ENCODE measurements at places on chromosomes 7 and 10.

DNA sequence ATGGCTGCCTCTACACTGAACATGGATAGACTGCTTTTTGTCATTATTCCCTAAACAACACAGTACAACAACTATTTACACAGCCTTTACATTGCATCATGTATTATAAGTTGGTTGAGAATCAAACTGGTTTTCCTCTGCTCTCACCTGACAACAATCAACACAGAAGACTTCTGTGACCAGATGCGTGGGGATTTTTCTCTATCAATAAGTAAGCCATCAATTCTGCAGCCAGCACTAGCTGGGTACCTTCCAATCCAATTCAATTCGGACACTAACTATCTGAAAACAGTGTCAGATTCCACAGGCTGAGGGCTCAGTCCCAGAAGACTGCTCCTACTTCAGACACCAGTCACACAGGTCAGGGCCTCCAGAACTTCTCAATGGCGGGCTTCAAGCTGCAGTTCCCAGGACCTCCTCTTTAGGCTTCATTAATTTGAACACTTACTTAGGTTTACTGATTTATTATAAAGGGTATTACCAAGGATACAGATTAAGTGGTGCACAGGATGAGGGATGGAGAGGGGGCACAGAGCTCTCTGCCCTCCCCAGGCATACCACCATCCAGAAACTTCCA is 36.4 kb upstream of the ASL start:
- DNase-seq, result no peak

GRCh38 chr7:31563522-31563921 is 49.6 kb downstream of the ITPRID1 start:
- no peak for DNase-seq

DNA sequence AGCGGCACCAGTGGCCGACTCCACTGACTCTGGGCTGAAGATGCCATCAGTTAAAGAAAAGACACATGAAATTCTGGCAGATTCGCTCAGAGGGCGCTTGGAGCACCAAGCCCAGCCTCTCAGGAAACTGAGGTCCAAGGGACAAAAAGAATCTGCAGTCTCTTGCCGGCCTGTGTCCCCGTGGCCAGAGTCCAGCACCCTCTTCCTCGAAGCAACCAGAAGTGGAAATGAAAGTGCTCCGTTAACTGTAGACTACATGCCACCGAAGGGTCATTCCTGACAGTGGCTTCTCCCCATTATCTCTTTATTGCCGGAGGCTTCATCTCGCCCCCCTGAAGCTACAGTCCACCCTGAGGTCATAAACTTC is 1.0 kb upstream of the CHST15 start:
- DNase-seq, result no peak

DNA sequence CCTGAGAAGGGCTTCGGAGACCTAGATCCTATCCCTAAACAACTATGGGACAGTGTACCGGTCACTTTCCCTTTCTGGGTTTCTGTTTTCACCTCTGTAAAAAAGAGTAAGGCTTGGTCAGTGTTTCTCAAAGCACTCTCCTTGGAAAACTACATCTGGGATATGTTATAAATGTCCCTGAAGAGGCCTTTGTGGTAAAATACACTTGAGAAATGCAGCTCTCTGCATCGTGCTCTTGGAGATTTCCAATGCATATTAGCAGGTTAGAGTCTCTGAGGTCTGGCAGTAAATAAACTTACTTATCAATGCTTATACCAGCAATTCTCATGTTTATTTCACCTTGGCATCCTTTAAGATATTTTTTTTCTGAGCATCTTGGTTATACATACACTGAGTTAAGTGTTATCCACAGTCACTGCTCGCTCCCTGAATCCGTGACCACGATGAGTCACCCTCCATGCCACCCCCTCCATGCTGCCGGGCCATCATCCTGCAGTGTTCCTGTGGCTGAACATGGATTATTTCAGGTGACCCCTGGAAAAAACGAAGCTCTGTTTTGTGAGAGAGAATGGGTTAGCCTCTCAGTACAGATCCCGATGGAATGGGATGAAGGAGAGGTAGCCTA is 3.3 kb upstream of the TBXAS1 start:
- DNase-seq, result no peak

DNA sequence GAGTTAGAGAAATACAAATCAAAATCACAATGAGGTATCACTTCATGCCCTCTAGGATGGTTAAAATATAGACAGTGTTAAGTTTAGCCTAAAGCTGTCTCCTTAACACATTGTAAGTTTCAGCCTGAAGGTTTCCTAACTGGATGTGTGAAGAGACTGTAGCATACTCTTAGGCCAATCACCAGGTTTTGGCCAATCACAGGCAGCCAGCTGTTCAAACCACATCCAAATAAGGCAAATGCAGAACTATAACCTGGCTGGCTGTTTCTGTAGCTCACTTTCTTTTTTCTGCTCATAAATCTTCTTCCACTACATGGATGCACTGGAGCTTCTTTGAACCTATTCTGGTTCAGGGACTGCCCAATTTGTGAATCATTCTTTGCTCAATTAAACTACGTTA is 19.7 kb downstream of the ESYT2 start:
- no peak for DNase-seq

DNA sequence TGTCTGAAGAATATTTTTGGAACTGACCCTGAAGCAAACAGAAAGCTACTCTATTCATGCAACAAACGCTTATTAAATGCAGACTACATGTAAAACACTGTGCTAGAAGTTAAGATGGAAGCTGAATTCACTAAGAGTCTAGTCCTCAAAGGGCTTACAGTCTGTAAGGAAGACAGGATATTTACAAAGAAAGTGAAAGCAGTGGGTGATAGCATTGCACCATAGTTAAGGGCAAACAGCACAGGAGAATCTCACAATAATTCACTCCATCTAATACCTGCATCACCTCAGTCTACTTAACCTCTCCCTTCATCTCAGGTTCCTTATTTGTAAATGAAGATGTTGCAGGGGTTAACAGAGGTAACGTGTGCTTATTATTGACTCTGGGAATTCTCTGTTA is 360.0 kb upstream of the AOAH start:
- no peak for DNase-seq

GRCh38 chr7:148303295-148304082 is 287.1 kb upstream of the C7orf33 start:
- DNase-seq, result no peak

GRCh38 chr7:26200038-26200443 is 505 bp downstream of the HNRNPA2B1 start:
- DNase-seq, result peak; percentile 50

GRCh38 chr7:42115795-42116194 is 121.2 kb downstream of the GLI3 start:
- no peak for DNase-seq

DNA sequence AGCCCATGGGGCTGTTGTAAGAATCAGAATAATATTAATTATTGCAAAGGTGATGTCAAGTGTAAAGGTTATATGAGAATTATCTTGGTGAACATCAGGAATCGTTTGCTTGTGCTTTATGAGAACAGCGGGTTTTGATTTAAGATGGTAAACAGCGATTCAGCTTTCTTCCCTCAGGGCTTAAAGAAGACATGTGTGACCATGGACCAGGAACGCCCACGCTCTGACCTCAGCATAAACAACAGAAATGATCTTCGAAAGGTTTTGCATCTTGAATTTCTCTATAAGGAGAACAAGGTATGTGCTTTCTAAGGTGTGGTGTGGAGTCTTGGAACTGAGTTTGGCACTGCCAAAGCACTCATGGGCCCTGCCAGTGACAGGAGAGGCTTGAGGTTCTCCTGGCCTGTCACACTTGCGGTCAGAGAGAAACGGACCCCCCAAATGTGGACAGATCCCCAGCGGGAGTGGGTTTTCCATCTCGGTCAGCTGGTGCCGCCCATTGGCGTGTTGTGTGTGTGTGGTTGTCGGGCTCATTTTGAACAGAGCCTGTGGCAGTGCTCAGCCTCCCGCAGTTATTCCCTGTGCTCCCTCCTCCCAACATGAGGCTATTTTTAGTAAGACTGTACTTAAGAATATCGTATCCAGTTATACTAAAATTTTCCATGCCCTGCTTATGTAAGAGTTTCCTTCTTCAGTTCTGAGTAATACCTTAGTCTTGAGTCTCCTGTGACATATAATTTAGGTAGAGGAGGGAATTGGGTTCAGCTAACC is 7.2 kb downstream of the MINDY4 start:
- DNase-seq, result no peak

GRCh38 chr10:10826125-10826524 is 191.5 kb upstream of the CELF2 start:
- DNase-seq, result no peak

- DNase-seq, result no peak
Measured at GRCh38 chr7:50507898-50508470, 57.2 kb downstream of the DDC start.

DNA sequence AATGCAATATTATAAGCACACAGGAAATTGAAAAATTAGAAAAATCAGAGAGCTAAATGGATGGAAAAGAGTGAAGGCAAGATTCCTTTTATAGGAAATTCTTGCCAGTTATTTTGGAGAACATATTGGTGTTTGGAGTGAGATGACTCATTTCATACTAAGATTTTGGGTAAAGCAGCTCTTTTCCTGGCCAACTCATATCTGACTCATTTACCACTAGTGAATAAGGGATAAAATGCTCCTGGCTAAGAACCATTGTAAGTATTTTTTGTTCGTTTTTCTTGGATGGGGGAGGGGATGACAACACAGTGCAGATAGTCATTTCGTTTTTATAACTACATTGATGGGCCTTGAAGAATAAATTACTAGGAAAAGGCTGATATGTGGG is 139.3 kb downstream of the TWIST1 start:
- DNase-seq, result no peak

DNA sequence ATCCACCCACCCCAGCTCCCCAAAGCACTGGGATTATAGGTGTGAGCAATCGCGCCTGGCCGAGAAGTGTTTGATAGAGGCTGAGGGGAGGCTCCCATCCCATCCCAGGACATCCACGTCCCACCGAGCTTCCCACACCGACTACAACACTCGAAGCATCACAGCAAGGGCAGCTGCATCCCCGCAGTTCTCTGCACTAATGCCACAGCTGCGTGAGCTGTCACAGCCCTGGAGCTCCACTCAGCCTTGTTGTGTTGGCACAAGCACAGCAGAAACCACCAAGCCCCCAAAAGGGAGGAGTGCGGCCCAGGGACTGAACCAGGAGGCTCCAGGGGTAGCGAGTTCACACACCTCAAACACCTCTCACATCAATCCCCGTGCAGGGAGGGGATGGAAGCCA is 121.6 kb downstream of the DIP2C start:
- DNase-seq, result no peak

DNA sequence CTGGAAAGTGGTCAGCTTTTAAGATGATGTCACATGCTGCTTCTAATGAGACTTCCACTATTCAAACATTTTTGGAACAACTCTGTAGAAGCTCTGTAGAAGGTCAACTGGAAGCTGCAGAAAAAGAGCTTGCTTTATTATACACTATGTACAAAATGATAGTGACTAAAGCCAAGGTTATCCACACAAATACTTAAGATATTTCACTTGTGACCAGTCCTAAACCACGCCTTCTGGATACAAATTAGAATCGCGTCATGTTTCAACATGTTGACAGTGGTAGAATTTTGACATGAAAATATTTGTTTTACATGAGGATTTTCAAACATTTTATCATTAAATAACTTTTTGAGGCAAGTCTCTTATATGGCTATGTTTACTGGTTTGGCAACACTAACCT is 499.6 kb upstream of the PHF14 start:
- DNase-seq, result no peak

- no peak for DNase-seq
Measured at GRCh38 chr7:114802632-114803031, 119.3 kb upstream of the MDFIC start.

- no peak for DNase-seq
Measured at GRCh38 chr7:24548390-24548789, 24.9 kb upstream of the PALS2 start.

GRCh38 chr7:74138334-74138867 is 35.8 kb upstream of the EIF4H start:
- DNase-seq, result no peak

- no peak for DNase-seq
Measured at GRCh38 chr7:15485998-15486397, 75.8 kb downstream of the AGMO start.

DNA sequence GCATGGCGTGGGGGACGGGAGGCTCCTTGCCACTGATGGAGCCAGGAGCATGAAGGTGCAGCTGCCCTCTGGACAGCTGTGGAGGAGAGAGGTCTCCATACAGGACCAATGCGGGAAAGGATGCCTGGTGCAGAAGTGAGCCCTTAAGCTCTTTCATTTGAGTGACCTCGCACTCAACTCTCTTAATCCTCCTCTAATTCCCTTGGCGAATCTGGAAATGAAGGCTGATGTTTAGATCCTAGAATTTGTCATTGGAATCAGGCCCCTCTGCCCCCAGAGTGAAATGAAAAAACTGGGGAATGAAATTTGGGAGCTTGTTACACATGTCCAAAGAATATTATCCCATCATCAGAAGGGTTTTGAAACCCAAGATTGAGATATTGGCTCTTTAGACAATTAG is 639.5 kb downstream of the LRMDA start:
- no peak for DNase-seq

DNA sequence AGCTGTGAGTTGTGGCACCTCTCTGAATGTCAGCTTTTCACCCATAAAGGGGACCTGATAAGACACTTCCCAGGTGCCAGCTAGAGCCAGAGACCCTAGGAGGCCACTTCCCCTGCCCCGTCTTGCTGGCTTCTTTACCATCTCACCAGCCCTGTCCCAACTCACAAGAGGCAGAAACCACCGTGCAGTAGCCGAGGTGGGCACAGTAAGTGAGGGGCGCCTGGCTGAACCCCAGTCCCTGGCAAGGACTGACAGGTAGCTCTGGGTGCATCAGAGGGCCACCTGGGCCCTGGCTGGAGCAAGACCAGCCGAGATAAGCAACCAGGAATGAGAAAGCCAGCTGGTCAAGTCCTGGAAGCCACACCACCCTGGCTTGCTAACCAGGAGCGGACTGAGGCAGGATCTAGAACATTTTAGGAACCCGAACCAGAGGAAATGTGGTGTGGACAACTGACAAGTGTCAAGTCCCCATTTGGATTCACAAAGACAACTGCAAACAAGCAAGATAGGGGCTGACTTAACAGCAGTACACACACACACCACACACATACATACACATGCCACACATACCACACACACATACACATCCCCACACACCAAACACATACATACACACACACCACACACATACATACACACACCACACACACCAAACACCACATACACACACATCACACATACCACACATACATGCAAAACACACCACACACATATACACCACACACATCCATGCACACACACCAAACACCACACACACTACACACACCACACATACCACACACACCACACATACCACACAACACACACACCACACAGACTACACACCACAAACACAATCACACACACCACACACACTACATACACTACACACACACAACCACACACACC is 20.8 kb downstream of the OGDHL start:
- DNase-seq, result no peak

GRCh38 chr10:30755441-30755953 is 125.9 kb upstream of the LYZL2 start:
- DNase-seq, result no peak

DNA sequence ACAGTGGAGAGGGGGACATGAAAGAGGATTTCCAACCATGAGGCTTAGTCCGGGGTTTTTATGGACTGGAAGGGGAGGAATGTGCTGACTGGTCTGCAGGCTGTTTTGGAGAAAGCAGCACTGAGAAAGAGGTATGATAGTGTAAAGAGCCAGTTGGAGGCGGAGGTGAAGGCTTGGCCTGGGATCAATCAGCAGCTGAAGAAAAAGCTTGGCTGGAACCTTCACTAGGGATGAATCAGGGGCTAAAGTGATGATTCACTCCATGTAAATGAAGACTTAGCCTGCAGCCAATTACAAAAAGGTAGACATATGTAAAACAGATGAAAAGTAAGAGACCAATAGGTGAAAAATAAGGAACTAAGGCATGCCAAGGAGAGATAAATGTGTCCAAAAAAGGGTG is 1382.6 kb downstream of the GATA3 start:
- DNase-seq, result no peak

Data from NCI-H1694 treated with DMSO at 0.1 percent for 48 hours (cell line).